ENCODE measurements at places on chromosomes 5 and 9.

GRCh38 chr5:125848751-125849150, 574.5 kb upstream of the GRAMD2B start:
- no peaks in the 10 kb centered on the region for H3K36me3 ChIP-seq
- H3K27me3 ChIP-seq: no peaks in the 10 kb centered on the region
- H3K4me3 ChIP-seq: no peak overlapping the region
- no peak for DNase-seq
- no peak overlapping the region for H3K27ac ChIP-seq

DNA sequence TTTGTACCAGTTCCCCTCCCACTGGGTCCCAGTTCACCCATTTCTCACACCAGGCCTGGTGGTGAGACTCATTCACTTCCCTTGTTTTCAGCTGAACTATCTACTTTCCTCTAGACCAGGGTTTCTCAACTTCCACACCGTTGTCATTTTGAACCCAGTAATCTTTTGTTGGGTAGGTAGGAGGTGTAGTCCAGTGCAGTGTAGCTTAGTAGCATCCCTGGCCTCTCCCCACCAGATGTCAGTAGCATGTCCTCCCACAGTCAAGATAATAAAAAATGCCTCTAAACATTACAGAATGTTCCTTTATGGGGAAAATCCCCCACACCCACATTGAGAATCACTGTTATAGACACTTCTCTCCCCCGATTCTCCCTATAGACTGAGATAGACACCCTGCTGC, 299.1 kb downstream of the EPB41L4A start:
- H3K4me3 ChIP-seq: no peak overlapping the region
- no peaks in the 10 kb centered on the region for H3K4me1 ChIP-seq
- H3K27me3 ChIP-seq: peaks cover 14% of the 10 kb centered on the region
- DNase-seq: no peak
- H3K27ac ChIP-seq: no peak overlapping the region
- no peaks in the 10 kb centered on the region for H3K36me3 ChIP-seq

DNA sequence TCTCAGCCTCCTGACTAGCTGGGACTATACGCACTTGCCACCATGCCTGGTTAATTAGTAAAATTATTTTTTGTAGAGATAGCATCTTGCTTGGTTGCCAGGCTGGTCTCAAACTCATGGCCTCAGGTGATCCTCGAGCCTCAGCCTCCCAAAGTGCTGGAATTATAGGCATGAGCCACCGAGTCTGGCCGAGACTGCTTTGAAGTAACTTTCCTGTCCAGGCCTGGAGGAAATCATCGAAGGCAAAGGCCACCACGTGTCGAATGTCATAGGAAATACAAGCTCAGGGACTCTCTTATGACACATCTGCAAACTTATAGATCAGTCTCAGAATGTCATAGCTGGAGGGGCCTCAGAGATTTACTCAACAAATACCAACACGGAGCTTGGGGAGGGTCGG, 25.1 kb downstream of the RAPGEF1 start:
- H3K27me3 ChIP-seq: no peaks in the 10 kb centered on the region
- no peak for DNase-seq
- no peak overlapping the region for H3K4me3 ChIP-seq
- peaks cover 55% of the 10 kb centered on the region for H3K36me3 ChIP-seq
- peaks cover 89% of the 10 kb centered on the region for H3K4me1 ChIP-seq

- H3K27me3 ChIP-seq: no peaks in the 10 kb centered on the region
- DNase-seq: no peak
These were observed 17.0 kb upstream of the ADAM19 start for GRCh38 chr5:157592594-157592993.

DNA sequence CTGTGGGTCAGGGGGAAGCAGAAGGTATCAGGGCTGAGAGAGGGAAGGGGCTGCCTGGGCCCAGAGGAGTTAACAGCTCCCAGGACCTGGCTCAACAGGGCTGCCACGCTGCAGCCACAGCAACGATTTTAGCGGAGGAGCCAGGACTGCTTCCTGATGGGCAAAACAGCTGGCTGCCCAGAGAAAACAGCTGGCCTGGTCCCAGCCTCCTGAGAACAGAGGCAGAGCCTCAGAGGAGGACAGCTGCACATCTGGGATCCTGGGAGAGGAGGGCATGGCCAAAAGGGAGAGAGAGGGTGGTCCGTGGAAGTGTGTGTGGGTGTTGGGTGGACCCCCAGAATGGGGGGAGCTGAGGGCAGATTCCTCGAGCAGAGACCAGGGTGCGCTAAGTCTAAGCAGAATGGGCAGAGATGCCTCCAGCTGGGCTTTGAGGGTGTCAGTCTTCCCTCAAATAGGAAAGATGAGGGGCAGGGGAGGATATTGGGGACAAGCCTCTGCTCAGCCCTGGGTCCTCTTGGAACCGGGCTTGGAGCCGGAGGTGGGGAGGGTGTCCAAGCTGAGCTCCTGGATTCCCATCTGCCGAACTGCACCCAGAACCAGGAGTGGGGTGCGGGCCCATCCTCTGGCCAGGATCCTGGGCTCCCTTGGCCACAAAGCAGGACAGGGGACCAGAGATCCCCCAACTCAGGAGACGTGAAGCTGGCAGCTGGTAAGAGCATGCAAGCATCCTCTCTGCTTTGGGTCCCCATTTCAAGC, 9.1 kb upstream of the CERCAM start:
- H3K36me3 ChIP-seq: no peaks in the 10 kb centered on the region
- DNase-seq: no peak
- H3K27ac ChIP-seq: no peak overlapping the region
- H3K4me1 ChIP-seq: no peaks in the 10 kb centered on the region
- H3K4me3 ChIP-seq: no peak overlapping the region

DNA sequence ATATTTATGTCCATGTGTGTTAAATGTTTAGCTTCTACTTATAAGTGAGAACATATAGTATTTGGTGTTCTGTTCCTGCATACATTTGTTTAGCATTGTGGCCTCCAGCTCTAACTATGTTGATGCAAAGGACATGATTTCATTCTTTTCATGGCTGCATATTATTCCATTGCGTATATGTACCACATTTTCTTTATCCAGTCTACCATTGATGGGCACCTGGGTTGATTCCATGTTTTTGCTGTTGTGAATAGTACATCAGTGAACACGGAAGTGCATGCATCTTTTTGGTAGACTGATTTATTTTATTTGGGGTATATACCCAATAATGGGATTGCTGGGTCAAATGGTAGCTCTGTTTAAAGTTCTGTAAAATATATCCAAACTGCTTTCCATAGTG, 359.0 kb downstream of the SLCO4C1 start:
- no peaks in the 10 kb centered on the region for H3K27me3 ChIP-seq
- no peaks in the 10 kb centered on the region for H3K4me1 ChIP-seq
- no peak overlapping the region for H3K4me3 ChIP-seq
- DNase-seq: no peak
- H3K27ac ChIP-seq: no peak overlapping the region

DNA sequence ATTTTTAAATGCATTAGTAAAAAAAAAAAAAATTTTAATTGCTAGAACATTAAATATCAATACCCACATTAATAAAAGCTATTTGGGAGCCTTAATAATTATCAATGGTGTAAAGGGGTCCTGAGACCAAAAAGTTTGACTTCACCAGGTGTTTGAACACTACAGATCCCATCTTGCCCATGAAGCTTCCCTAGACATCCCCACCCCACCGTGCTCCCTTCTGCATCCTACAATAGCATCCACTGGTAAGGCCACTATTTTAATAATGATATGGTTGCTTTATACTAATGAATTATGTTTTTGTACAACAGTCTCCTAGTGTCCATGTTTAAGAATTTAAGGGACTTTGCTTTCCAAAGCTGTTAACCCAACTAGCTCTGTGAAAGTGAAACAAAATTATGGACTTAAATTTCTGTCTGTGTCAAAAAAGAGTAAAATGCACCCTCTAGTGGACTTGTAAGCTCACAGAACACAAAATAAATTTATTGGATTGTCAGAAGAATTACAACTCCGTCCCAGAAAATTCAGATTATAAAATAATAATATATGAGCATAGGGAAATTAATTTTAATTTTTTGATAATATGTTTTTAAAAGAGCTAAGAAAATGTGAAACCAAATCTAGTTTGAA, 76.0 kb downstream of the ARL15 start:
- peaks cover 10% of the 10 kb centered on the region for H3K4me1 ChIP-seq
- H3K36me3 ChIP-seq: no peaks in the 10 kb centered on the region
- H3K27ac ChIP-seq: no peak overlapping the region
- no peaks in the 10 kb centered on the region for H3K27me3 ChIP-seq
- no peak overlapping the region for H3K4me3 ChIP-seq

GRCh38 chr5:129460672-129460935, 506 bp downstream of the ADAMTS19 start:
- H3K27me3 ChIP-seq: peaks cover 35% of the 10 kb centered on the region
- no peak for DNase-seq
- no peaks in the 10 kb centered on the region for H3K36me3 ChIP-seq
- no peak overlapping the region for H3K27ac ChIP-seq

DNA sequence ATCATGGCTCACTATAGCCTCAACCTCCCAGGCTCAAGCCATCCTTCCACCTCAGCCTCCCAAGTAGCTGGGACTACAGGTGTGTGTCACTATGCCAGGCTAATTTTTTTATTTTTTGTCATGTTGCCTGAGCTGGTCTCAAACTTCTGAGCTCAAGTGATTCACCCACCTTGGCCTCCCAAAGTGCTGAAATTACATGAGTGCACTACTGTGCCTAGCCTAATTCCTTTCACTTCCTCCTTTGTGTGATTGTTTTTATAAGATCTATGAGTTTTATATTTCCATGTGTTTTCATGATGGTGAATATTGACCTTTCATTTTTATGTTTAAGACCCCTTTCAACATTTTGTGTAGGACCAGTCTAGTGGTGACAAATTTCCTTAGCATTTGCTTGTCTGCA, 55.2 kb upstream of the IL12B start:
- H3K36me3 ChIP-seq: peaks cover 26% of the 10 kb centered on the region
- no peaks in the 10 kb centered on the region for H3K27me3 ChIP-seq
- no peak for DNase-seq
- no peaks in the 10 kb centered on the region for H3K4me1 ChIP-seq
- H3K4me3 ChIP-seq: no peak overlapping the region

DNA sequence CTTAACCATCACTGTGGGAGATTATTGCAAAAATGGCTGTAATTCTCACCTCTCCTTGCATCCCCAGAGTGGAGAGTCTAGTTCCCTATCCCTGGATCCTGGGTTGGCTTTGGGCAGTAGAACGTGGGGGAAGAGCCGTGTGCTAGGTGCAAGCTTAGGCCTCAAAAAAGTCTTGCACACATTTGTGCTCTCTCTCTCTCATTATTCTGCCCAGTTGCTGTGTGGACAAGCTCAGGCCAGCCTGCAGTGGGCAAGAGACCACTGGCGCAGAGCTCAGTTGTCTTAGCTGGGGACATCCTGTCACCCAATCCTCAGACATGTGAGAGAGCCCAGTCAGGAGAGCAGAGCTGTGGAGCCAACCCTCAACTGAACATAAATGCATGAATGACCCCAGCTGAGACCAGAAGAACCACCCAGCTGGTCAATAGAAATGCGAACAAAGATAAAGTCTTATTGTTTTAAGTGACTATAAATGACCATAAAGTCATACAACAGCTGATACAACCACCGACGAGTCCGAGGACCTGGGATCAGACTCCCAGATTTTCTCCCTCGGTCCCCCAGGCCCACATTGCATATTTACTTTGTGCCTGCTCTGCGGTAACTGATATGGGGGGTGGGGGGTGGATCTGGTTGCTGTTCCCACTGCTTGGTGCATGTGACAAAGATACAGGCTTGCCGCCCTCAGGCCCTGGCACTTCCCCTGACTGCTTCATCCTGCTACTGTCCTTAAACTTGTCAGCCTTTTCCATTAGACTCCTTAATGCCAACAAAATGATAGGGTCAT, 166.4 kb upstream of the MVB12B start:
- H3K27ac ChIP-seq: no peak overlapping the region
- no peaks in the 10 kb centered on the region for H3K36me3 ChIP-seq
- peaks cover 2% of the 10 kb centered on the region for H3K4me1 ChIP-seq
- peaks cover 8% of the 10 kb centered on the region for H3K27me3 ChIP-seq
- no peak for DNase-seq

GRCh38 chr5:74490814-74491213, 149.7 kb downstream of the ENC1 start:
- peak overlapping the region; percentile 16 for H3K27ac ChIP-seq
- no peaks in the 10 kb centered on the region for H3K36me3 ChIP-seq
- H3K27me3 ChIP-seq: peaks cover 14% of the 10 kb centered on the region
- DNase-seq: no peak
- no peak overlapping the region for H3K4me3 ChIP-seq

GRCh38 chr5:59831326-59832010, 62.1 kb downstream of the PDE4D start:
- DNase-seq: no peak
- no peaks in the 10 kb centered on the region for H3K36me3 ChIP-seq
- peaks cover 1% of the 10 kb centered on the region for H3K27me3 ChIP-seq
- no peak overlapping the region for H3K27ac ChIP-seq
- no peak overlapping the region for H3K4me3 ChIP-seq

GRCh38 chr9:37377688-37378612, 44.5 kb upstream of the GRHPR start:
- H3K36me3 ChIP-seq: peaks cover 4% of the 10 kb centered on the region
- no peaks in the 10 kb centered on the region for H3K27me3 ChIP-seq
- peak overlapping the region; percentile 100 for H3K27ac ChIP-seq
- DNase-seq: no peak
- peaks cover 90% of the 10 kb centered on the region for H3K4me1 ChIP-seq

DNA sequence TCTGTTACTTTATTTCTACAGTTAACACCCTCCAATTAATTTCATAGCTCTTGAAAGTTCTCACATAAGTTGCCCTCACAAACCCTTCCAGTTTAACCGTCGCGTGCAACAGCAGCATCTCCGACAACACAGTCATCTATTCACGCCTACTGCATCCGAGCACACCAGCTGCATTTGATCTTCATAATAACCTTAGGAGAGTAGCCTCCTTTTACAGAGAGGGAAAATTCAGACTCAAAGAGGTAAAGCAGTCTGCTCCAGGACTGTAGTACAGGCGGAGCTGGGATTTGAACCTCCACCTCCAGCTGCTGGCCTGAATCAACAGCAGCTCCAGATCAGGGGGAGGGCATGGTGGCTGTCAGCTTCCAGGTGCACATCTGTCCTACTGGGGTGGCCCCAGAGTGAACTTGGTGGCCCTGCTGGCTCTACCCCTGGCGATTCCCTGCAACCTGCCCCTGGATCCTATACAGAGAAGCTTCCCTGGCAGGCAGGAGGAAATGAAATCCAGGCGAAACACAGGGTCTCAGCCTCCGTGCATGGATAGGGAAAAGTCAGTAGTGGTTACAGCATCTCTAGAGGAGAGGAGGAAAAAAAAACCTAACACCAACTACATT, 71.6 kb upstream of the UNC5A start:
- H3K27ac ChIP-seq: no peak overlapping the region
- no peak for DNase-seq
- peaks cover 55% of the 10 kb centered on the region for H3K27me3 ChIP-seq
- H3K4me1 ChIP-seq: peaks cover 2% of the 10 kb centered on the region

- no peak for DNase-seq
- peaks cover 5% of the 10 kb centered on the region for H3K36me3 ChIP-seq
- H3K27ac ChIP-seq: no peak overlapping the region
These were observed 148.9 kb downstream of the ARHGAP26 start for GRCh38 chr5:142918959-142919635.

GRCh38 chr5:163338-163620, 28.0 kb upstream of the LRRC14B start:
- peaks cover 11% of the 10 kb centered on the region for H3K27me3 ChIP-seq
- no peak for DNase-seq
- H3K4me3 ChIP-seq: no peak overlapping the region

DNA sequence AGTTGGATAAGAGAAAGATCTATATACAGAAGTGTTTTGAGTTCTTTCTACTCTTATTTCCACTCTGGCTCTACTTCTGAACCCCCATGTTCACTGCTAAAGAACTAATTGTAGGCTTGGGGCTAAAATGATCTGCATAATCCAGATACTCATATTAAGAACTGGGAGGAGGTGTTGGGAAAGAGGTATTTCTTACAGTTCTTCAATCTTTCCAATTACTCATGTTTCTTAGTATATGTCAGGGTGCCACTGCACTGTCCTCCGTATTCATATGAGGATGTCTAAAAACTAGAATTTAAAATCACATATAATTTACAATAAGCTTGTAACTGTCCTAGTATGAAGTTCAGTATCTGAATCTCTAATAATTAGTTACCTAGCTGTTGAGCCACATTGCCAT, 12.7 kb downstream of the NIPBL start:
- no peak overlapping the region for H3K4me3 ChIP-seq
- H3K4me1 ChIP-seq: peaks cover 67% of the 10 kb centered on the region
